ENCODE measurements at places on chromosomes 5 and 9.
A peak's percentile ranks its signal among the peaks of the same experiment; 100 is the strongest.

GRCh38 chr9:101727612-101728524 is 10.6 kb downstream of the GRIN3A start:
- no peak overlapping the region for H3K27ac ChIP-seq
- ATAC-seq: no peak
- no peaks in the 10 kb centered on the region for H3K4me1 ChIP-seq
- no peak overlapping the region for H3K4me3 ChIP-seq
- peaks cover 4% of the 10 kb centered on the region for H3K27me3 ChIP-seq

DNA sequence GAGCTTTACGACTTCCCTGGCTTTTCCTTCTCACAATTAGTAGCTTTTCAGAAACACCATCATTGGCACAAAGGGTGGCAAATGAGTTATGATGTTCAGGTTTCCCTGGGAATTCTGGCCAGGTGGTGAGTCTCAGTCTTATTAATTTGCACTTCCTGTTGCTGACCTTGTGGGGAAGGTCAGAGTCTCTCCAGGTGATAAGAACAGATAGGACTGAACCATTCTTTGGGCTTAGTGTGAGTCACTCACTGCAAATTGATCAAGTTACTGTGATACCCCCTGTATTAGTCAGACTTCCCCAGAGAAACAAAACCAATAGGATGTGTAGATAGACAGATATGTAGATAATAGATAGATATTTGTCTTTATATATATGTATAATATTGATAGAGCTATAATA is 53.8 kb upstream of the RANBP3L start:
- H3K36me3 ChIP-seq: no peaks in the 10 kb centered on the region
- H3K4me1 ChIP-seq: no peaks in the 10 kb centered on the region
- ATAC-seq: no peak
- no peak overlapping the region for H3K27ac ChIP-seq
- no peaks in the 10 kb centered on the region for H3K27me3 ChIP-seq

- H3K4me3 ChIP-seq: no peak overlapping the region
- H3K36me3 ChIP-seq: no peaks in the 10 kb centered on the region
- no peak overlapping the region for H3K27ac ChIP-seq
These were observed 226.5 kb upstream of the TUT7 start for GRCh38 chr9:86580688-86581087.

- H3K4me1 ChIP-seq: no peaks in the 10 kb centered on the region
- no peak overlapping the region for H3K4me3 ChIP-seq
- H3K27ac ChIP-seq: no peak overlapping the region
- no peaks in the 10 kb centered on the region for H3K27me3 ChIP-seq
- H3K36me3 ChIP-seq: no peaks in the 10 kb centered on the region
These were observed 348.5 kb downstream of the TMEM232 start for GRCh38 chr5:110377943-110378342.

- H3K36me3 ChIP-seq: no peaks in the 10 kb centered on the region
- peaks cover 51% of the 10 kb centered on the region for H3K27me3 ChIP-seq
- H3K4me1 ChIP-seq: no peaks in the 10 kb centered on the region
- H3K4me3 ChIP-seq: no peak overlapping the region
- ATAC-seq: no peak
These were observed 27.0 kb downstream of the MRPL36 start for GRCh38 chr5:1772634-1773033.

DNA sequence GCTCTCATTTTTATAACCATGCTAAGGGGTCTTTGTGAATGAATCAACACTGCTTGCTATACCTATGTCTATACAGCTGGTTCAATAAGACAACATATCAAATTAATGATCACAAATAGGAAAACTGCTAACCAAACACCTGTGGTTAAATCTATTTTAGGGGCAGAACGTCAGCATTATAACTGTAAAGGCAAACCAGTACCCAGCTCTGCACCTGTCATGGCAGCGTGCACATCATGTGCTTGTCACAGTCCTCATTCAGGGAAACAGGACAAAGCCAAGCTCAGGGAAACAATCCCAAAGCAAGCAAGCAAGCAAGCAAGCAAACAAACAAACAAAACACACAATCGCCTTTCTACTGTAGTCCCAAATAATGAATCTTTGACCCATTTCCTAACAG is 277.7 kb upstream of the DAP start:
- H3K4me3 ChIP-seq: no peak overlapping the region
- H3K36me3 ChIP-seq: no peaks in the 10 kb centered on the region
- no peak for ATAC-seq

GRCh38 chr5:143842920-143843319 is 31.0 kb downstream of the HMHB1 start:
- H3K27me3 ChIP-seq: no peaks in the 10 kb centered on the region
- H3K36me3 ChIP-seq: no peaks in the 10 kb centered on the region
- H3K27ac ChIP-seq: no peak overlapping the region
- ATAC-seq: no peak
- no peak overlapping the region for H3K4me3 ChIP-seq
- H3K4me1 ChIP-seq: no peaks in the 10 kb centered on the region

- no peaks in the 10 kb centered on the region for H3K27me3 ChIP-seq
- H3K27ac ChIP-seq: no peak overlapping the region
- no peak overlapping the region for H3K4me3 ChIP-seq
- peaks cover 4% of the 10 kb centered on the region for H3K4me1 ChIP-seq
These were observed 40.3 kb downstream of the GLRX start for GRCh38 chr5:95782181-95782580.

GRCh38 chr5:96814041-96814440 is 6.3 kb upstream of the ERAP1 start:
- H3K4me3 ChIP-seq: no peak overlapping the region
- no peaks in the 10 kb centered on the region for H3K4me1 ChIP-seq
- H3K36me3 ChIP-seq: no peaks in the 10 kb centered on the region
- no peak overlapping the region for H3K27ac ChIP-seq
- no peak for ATAC-seq

GRCh38 chr5:64273276-64273675 is 107.6 kb downstream of the RNF180 start:
- H3K27me3 ChIP-seq: no peaks in the 10 kb centered on the region
- ATAC-seq: no peak
- no peak overlapping the region for H3K4me3 ChIP-seq
- no peak overlapping the region for H3K27ac ChIP-seq
- H3K36me3 ChIP-seq: no peaks in the 10 kb centered on the region

DNA sequence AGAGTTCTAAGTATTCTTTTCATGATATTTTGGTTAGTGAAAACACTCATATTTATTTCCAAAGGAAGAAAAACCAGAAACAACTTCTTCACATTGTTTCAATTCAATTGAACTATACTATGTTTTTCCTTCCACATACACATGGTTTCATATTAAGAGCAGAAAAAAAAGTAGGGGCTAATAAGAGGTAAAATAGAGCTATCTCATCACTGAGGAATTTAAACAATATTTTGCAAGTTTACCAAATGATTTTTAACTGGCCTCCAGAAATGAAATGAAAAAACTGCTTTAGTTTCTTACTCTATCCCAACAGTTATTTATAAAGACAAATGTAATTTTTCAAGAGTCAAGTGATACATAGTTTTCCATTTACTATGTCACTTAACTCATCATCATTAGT is 233.5 kb downstream of the RFX3 start:
- no peak overlapping the region for H3K4me3 ChIP-seq
- no peak for ATAC-seq
- no peaks in the 10 kb centered on the region for H3K27me3 ChIP-seq
- no peak overlapping the region for H3K27ac ChIP-seq
- H3K36me3 ChIP-seq: peaks cover 6% of the 10 kb centered on the region
- H3K4me1 ChIP-seq: no peaks in the 10 kb centered on the region

DNA sequence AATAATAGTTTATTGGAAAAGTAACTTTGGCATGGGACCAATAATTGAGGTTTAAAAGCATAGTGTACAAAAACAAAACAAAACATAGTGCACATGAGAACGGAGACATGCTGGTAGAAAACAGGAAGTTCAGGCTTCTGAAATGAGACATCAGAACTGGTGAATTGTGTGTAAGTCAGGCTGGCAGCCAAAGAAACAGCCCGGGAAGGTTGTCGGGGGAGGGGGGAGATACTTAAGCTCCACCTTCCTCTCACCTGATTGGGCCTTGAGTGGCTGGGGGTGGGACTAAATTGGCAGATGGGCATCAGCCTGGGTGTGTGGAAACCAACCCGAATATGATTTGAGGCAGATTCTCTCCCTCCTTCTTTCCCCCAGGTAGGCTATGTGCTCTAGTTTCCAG is 256.3 kb downstream of the SMARCA2 start:
- H3K27me3 ChIP-seq: no peaks in the 10 kb centered on the region
- peaks cover 9% of the 10 kb centered on the region for H3K4me1 ChIP-seq
- no peak overlapping the region for H3K27ac ChIP-seq
- H3K36me3 ChIP-seq: no peaks in the 10 kb centered on the region
- no peak for ATAC-seq

GRCh38 chr5:56712895-56713591 is 102.3 kb upstream of the MAP3K1 start:
- peaks cover 11% of the 10 kb centered on the region for H3K4me1 ChIP-seq
- H3K27me3 ChIP-seq: no peaks in the 10 kb centered on the region
- no peak for ATAC-seq
- H3K4me3 ChIP-seq: no peak overlapping the region
- no peaks in the 10 kb centered on the region for H3K36me3 ChIP-seq

- no peak overlapping the region for H3K27ac ChIP-seq
- no peaks in the 10 kb centered on the region for H3K36me3 ChIP-seq
- H3K4me3 ChIP-seq: no peak overlapping the region
- H3K4me1 ChIP-seq: no peaks in the 10 kb centered on the region
These were observed 487.5 kb upstream of the SGCD start for GRCh38 chr5:155839251-155840037.

GRCh38 chr5:144832416-144832815 is 661.7 kb downstream of the KCTD16 start:
- no peaks in the 10 kb centered on the region for H3K4me1 ChIP-seq
- H3K27me3 ChIP-seq: no peaks in the 10 kb centered on the region
- no peak overlapping the region for H3K27ac ChIP-seq
- no peak for ATAC-seq
- no peaks in the 10 kb centered on the region for H3K36me3 ChIP-seq

DNA sequence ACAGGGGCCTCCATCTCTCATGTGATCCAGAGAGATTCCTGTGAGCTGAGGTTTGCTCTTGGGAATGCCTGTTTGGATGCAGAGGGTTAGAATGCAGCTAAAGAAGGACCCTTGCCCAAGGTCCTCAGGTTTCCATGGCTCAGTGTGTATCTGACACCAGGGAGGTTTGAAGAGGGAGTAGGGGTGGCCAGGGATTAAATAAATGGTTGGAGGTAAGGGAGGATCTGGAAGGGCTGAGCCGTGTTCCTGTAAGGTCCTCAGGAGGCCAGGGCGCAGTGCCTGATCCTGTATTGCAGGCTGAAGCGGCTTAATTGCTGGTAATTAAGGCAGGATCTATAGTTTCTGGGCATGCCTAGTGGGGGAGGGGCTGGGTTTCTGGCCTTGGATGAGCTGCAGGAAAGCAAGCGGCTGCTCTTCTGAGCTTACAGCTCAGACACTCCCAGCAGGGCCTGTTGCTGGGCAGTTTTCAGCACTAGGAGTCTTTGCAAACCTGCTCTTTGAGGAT is 41.5 kb upstream of the MAP1B start:
- H3K27ac ChIP-seq: no peak overlapping the region
- H3K4me1 ChIP-seq: no peaks in the 10 kb centered on the region
- no peaks in the 10 kb centered on the region for H3K36me3 ChIP-seq
- ATAC-seq: no peak
- H3K4me3 ChIP-seq: no peak overlapping the region

- no peak for ATAC-seq
- H3K4me1 ChIP-seq: no peaks in the 10 kb centered on the region
- H3K36me3 ChIP-seq: no peaks in the 10 kb centered on the region
These were observed 105.3 kb upstream of the BOD1 start for GRCh38 chr5:173721601-173722232.

DNA sequence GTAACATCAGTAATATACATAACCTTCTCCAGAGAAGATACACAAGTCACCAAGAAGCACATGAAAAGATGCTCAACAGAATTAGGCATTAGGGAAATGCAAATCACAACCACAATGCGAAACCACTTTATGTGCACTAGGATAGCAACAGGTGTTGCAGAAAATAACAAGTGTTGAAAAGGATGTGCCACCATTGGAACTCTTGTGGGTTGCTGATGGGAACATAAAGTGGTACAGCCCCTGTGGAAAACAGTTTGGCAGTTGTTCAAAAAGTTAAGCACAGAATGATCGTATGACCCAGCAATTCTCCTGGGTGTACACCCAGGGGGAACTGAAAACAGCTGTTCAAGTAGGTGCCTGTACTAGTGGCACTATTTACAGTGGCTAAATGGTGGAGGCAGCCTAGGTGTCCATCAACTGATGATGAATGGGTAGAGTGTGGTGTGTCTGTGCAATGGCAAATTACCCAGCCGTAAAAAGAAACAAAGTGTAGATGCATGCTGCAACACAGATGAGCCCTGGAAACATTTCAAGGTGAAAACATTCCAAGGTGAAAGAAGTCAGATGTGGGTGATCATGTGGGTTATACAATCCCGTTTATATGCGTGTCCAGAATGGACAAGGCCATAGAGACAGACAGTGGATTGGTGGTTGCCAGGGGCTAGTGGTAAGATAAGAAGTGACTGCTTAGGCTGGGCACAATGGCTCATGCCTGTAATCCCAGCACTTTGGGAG is 27.2 kb downstream of the CCDC69 start:
- H3K4me3 ChIP-seq: no peak overlapping the region
- H3K4me1 ChIP-seq: peaks cover 9% of the 10 kb centered on the region
- peak overlapping the region; percentile 69 for H3K27ac ChIP-seq
- H3K36me3 ChIP-seq: peaks cover 66% of the 10 kb centered on the region
- no peak for ATAC-seq
- H3K27me3 ChIP-seq: no peaks in the 10 kb centered on the region

DNA sequence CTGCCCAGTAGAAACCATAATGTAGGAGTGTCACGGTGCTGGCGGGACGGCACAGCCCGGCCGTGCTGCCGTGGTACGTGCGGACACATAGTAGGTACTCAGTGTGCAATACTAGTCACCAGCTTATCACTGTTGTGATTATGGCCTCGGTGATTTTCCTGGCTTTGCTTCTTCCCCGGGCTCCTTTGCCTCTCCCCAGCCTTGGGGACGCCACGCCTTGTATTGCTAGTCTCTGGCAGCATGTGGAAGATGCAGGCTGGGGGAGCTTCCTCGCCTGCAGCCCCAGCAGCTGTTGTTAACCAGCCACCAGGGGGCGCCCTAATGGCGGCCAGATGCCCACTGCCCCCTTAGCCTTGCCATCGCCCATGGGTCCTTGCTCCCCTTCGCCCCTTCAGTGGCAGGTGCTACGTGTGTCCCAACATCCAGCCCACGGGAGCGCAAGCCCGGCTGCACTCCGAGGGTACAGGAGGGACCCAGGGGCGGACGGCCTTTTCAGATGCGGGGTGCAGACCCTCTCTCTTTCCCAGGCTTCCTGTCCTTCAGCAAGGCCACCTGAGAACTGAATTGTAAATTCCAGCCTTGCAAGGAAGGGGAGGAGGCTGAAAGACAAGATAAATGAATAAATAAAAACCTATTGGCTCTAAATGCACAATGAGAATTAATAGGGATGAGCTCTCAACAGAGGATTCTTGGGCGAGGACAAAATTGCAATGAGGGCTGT is 8.0 kb downstream of the NTNG2 start:
- no peak overlapping the region for H3K4me3 ChIP-seq
- no peaks in the 10 kb centered on the region for H3K36me3 ChIP-seq
- no peak for ATAC-seq
- no peaks in the 10 kb centered on the region for H3K4me1 ChIP-seq

- H3K4me3 ChIP-seq: no peak overlapping the region
- peaks cover 6% of the 10 kb centered on the region for H3K4me1 ChIP-seq
- no peaks in the 10 kb centered on the region for H3K27me3 ChIP-seq
- H3K36me3 ChIP-seq: peaks cover 53% of the 10 kb centered on the region
- H3K27ac ChIP-seq: no peak overlapping the region
These were observed 23.7 kb downstream of the KIAA1191 start for GRCh38 chr5:176337913-176338312.

- no peaks in the 10 kb centered on the region for H3K4me1 ChIP-seq
- no peak for ATAC-seq
- H3K27me3 ChIP-seq: no peaks in the 10 kb centered on the region
- H3K36me3 ChIP-seq: no peaks in the 10 kb centered on the region
- H3K4me3 ChIP-seq: no peak overlapping the region
These were observed 37.5 kb downstream of the SPRY4 start for GRCh38 chr5:142287096-142287972.
